ENCODE measurements at places on chromosomes 16 and 17.

- no peak for DNase-seq
Measured at GRCh38 chr17:57502811-57503241, 242.3 kb downstream of the CCDC182 start.

GRCh38 chr17:54029986-54030385, 207.3 kb downstream of the KIF2B start:
- DNase-seq = no peak

DNA sequence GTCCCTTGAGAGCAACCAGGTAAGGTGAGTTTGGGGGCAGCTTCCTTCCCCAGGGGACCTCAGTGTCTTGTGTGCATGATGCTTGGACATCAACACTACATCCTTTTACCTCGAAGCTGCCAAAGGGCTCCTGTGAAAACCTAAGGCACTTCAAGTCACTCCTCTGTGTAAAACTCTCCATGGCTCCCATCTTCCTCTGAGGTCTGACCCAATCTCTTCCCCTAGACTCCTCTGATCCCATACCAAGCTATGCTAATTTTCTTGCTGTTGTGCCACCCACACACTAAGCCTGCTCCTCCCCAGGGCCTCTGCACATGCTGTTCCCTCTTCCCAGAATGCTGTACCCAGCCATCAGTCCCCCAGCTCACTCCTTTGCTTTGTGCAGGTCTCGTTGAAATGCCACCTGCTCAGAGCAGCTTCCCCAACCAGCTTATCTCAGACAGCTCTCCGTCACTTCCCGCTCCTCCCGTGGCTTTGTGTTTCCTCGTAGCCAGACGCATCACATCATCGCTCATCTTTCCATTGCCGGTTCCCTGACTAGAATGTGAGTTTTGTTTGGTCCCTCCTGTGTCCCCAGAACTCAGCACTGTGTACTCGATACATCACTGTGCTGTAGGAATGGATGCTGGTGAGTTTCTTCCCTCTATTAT, 78.4 kb downstream of the CNGB1 start:
- peak; percentile 27 for DNase-seq

GRCh38 chr17:45809499-45809898, 25.4 kb downstream of the CRHR1 start:
- no peak for DNase-seq

- no peak for DNase-seq
Measured at GRCh38 chr16:62137996-62138395, 101.8 kb upstream of the CDH8 start.

- DNase-seq = peak; percentile 69
Measured at GRCh38 chr17:1082579-1082978, 85.7 kb downstream of the TIMM22 start.

DNA sequence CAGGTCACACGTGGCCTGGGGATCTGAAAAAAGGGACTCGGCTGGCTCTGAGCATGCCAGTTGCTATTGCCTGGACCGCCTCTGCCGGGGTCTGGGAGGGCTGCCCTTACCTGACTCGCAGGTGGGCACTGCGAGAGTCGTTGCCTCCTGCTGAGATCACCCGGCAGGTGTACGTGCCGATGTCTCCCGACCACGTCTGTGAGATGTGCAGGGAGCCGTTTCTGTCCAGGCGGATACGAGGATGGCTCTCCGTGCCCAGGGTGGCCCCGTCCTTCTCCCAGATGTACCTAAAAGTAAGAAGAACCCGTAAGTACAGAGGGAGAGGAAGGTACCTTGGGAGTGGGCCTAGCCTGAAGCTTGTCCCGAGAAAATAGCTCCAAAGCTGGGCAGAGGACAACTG, 112.0 kb upstream of the CDC42EP4 start:
- no peak for DNase-seq

- no peak for DNase-seq
Measured at GRCh38 chr17:82247856-82248671, 19.2 kb downstream of the SLC16A3 start.

- DNase-seq = no peak
Measured at GRCh38 chr17:20774472-20775135, 195.1 kb downstream of the CDRT15L2 start.

- peak; percentile 18 for DNase-seq
Measured at GRCh38 chr17:44872131-44872768, 24.6 kb downstream of the HIGD1B start.

- no peak for DNase-seq
Measured at GRCh38 chr17:80358131-80358530, 56.8 kb upstream of the ENDOV start.

GRCh38 chr16:55710466-55710865, 54.7 kb downstream of the SLC6A2 start:
- DNase-seq = no peak

GRCh38 chr17:47275245-47275984, 21.8 kb downstream of the ITGB3 start:
- DNase-seq = peak; percentile 83

DNA sequence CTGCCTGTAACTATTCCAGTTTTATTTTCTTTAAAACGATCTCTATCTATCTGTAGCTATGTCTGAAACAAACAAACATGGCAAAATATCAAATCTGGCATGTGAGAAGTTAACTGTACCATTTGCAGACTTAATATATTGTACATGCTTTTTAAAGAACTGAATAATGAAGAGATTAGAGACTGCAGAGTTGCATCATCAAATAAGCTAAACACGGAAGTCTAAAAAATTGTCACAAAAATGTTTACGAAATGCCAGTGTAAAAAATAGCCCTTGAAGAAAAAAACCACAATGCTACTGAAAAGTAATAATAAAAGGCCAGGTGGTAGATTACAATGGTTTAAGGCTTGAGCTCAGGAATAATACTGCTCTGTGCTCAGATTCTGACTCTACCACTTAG, 43.1 kb downstream of the HS3ST3A1 start:
- DNase-seq = no peak

DNA sequence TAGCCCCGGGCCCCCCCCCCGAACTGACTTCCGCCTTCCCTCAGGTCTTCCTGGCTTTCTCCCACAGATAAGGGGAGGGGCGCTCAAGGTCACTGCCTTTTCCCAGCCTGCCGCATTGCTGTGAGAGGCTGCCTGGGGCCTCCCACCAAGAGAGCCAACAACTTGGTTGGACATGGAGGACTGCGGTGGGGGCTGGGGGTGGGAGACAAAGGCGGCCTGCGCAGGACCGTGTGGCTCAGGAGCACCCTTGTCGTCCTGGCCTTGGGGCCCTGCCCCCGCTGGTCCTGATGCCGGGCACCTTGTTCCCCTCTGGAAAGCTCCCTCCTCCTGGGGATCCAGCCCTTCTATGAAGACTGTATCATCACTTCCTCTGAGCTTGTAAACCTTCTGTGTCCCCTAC, 105.6 kb upstream of the FOXF1 start:
- no peak for DNase-seq
